ENCODE measurements at places on chromosomes 13 and 19.

- DNase-seq = no peak
These were observed 22.2 kb downstream of the SOHLH2 start for GRCh38 chr13:36192166-36192565.

GRCh38 chr19:42626181-42626580, 31.5 kb upstream of the CEACAM8 start:
- no peak for DNase-seq

DNA sequence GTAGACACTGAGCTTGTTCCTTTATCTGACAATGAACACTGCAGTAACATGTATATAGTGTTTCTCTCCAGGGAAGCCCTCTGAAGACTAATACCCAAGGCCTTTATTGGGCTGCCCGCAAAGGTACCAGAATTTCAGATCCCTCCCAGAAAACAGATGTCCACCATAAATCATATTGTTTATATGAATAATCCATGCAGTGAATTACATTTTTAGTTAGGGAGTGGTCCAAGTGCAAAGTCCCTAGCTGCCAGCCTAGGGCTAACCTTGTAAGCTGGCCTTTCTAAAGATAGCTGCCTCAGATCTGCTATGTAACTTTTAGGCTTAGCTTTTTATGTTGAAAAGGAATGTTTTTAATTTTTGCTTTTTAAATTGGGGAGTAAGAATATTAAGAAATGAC, 44.7 kb downstream of the TDRD3 start:
- DNase-seq = no peak

GRCh38 chr19:934197-934840, 8.5 kb downstream of the ARID3A start:
- DNase-seq = no peak

- DNase-seq = no peak
These were observed 9.9 kb upstream of the ZNF90 start for GRCh38 chr19:20067943-20068342.

- no peak for DNase-seq
These were observed 633 bp downstream of the SPHK2 start for GRCh38 chr19:48619692-48620585.

DNA sequence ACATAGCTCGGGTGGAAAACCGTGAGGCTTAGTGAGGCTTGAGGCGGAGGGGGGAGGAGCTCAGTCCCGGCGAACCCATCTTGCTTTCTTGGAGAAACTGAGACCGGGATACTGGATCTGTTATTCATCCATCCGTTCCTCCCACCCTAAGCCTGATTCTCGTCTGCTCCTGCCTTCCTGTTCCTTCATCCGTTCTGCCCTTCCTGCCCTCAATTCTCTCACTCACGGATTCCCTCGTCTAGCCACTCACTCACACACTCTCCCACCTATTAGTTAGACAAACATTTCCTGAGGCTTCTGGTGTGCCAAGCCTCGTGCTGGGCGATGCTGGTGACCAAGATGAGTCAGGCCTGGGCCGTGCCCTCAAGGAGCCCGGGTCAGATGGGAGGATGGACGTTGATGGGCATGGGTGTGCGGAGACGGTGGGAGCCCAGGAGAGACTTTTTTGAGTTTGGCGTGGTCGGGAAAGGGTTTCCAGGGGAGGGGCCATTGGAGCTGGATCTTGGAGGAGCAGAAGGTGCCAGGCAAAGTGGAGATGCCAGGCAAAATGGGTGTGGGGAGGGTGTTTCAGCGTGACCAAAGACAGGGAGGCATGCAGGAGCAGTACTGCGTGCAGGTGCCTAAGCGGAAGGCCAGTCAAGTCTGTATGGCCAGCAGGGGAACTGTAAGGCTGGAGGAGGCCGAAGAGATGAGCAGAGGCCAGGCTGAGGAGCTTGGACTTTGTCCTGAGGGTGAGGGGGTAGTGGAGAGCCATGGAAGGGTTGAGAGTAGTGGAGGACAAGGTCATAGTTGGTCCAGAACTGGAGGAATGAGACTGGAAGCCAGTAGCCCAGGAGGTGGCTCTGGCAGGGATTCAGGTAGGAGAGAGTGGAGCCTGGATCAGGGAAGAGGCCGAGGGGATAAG, 7.4 kb upstream of the CNFN start:
- no peak for DNase-seq

DNA sequence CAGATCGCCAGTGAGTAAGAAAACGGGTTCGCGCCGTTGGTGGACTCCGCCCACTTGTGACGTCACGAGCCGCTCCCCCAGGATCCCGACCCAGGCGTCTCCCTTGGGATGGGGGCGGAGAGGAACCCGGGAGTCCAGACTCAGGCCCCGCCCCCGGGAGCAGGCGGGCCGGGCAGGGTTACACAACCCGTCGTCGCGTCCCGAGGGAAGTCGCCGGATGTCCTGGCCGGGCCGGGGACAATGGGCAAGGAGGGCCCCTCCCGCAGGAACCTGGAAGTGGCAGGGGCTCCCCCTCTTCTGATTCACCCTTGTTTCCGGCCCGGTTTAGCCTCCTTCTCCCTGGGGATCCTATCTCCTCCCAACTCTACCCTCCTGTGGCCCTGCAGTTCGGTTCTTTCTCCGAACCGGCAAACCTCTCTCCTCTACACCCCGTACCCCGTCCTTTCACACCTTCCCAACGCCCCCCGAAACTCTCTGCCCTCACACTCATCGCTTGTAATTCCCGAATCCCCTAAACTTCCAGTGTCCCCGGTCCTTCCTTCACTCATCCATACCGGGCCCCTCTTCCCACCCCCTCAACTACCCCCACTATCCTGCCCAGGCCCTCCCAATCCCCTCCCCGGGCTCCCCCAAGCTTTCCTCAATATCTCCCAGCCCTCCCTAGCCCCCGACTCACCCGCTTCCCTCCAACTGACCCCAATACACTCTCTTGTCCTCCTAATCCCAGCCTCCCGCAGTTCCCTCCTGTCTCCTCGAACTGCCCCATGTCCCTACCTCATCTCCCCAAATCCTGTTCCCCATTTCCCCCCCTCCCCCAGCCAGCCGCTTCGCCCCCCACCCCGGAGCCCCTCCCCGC, 20.0 kb upstream of the ERCC1 start:
- DNase-seq = peak; percentile 68

GRCh38 chr13:61110732-61111131, 304.9 kb downstream of the PCDH20 start:
- no peak for DNase-seq

GRCh38 chr13:28055357-28055756, 45.0 kb downstream of the FLT3 start:
- no peak for DNase-seq

DNA sequence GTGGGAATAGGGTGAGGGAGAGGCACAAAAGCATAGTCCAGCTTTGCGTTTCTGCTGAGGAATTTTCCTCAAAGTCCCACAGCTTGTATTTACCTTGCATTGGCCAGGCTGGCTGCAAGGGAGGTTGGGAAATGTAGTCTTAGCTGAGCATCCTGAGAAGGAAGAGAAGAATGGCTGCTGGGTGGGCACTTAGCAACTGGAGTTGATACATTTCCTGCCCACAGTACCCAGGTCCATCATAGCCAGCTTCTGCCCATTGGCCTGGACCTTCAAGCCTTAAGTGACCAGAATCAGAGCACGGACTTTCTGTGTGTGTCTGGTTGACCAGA, 112.4 kb downstream of the SIPA1L3 start:
- no peak for DNase-seq

- DNase-seq = peak; percentile 27
These were observed 181.9 kb downstream of the PCDH9 start for GRCh38 chr13:67048084-67048820.

- DNase-seq = no peak
These were observed 8.5 kb downstream of the MICU2 start for GRCh38 chr13:21595546-21595822.

GRCh38 chr19:4108767-4109625, 14.9 kb downstream of the MAP2K2 start:
- DNase-seq = no peak

- DNase-seq = no peak
These were observed 701.4 kb downstream of the FGF9 start for GRCh38 chr13:22372261-22372660.

- DNase-seq = no peak
These were observed 5.4 kb upstream of the PLAUR start for GRCh38 chr19:43675269-43675879.

DNA sequence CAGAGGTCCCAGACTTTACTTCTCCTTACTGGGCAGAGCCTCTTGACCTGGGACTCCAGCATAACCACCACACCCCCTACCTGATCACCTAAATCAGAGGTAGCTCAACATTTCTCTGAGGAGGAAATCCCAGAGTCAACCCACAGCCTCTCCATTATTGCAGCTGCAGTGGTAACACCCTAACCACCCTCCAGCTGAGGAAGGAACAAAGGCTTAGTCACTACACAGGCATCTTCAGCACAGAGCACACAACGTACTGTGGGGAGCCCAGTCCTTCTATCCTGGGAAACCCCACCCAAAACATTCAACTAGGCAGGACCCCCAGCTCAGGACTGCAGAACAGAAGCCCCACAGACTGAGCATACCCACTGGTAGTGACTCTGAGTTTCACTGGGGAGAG, 824.7 kb upstream of the SLITRK5 start:
- DNase-seq = no peak

- DNase-seq = no peak
These were observed 45.1 kb downstream of the PCDH20 start for GRCh38 chr13:61370520-61370919.

- no peak for DNase-seq
These were observed 243.5 kb downstream of the TSHZ3 start for GRCh38 chr19:31105761-31106160.

DNA sequence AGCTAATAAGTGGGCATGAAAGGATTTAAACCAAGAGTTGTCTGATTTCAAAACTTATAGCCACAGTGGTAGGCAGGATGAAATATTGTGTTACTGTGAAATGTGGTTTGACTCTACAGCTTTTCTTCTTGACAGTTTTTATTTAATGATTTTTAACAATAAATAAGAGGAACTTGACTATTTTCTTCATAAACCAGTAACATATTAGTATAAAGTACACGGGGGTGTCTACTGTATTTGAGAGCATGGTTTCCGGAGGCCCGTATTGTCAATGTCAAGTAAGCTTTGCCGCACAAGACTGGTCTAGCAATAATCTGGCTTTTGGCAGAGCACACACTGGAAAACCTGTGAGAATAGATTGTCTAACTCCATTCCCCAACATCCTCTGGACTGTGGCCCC, 894.5 kb downstream of the PCDH9 start:
- no peak for DNase-seq

DNA sequence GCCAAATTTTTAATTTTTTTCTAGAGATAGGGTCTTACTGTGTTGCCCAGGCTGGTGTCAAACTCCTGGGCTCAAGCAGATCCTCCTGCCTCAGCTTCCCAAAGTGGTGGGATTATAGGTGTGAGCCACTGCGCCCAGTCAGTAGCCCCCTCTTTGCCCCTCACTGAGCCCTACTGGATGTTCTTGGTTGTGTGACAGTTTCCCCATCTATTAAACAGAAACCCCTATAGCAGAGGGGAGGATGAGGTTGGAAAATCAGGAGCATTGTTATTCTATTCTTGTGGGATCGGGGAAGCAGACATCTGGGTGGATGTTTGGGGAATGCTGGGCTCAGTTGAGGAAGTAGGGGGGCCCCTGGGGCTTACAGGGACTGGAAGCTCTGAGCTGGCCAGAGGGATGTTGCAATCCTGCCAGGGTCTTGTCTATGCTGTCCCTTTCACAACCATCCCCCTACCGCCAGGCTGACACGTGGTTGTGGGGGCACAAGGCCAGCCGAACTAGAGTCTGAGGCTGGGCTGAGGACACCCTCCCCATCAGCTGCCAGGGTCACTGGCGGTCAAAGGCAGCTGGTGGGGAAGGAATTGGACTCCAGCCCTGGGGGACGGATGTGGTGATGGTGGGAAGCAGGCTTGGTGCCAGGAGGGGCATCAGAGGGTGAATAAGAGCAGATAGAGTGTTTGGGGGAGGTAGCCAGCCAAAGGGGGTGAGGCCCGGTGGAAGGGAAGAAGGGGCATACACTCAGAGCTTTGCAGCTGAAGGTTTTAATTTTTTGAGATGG, 10.9 kb downstream of the APOC1 start:
- DNase-seq = peak; percentile 22

DNA sequence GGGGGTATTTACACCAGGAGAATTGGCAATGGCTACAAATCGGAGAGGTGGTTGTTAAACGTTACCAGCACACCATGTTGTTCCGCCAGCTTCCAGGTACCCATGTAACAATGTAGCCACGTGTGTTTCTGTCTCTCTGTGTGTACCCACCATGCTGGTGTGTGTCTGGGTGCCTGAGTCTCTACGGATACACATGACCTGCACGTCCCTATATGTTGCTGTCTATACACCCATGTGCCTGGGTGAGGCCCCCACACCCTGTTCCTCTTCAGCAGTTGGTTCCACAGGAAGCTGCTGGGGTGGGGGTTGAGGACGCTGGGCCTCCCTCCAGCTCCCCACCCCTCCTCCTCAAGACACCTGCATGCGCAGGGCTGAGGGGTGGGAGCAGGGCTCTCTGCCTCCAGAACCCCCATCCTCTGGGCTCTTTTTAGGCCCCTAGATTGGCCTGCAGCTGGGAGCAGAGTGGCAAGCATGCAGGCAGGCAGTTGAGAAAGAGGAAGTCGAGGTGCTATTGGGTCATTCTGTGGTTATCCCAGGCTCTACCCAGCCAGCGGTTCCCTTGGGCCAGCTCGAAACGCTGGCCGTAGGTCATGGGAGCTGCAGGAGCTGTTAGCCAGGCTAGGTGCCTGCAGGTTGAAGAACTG, at the start of gene ARHGEF18:
ARHGEF18 (plus strand) TSS at position 351 of the 644 bp plus-strand sequence. CDS start 13,954 bp downstream, outside the sequence.
- DNase-seq = no peak

DNA sequence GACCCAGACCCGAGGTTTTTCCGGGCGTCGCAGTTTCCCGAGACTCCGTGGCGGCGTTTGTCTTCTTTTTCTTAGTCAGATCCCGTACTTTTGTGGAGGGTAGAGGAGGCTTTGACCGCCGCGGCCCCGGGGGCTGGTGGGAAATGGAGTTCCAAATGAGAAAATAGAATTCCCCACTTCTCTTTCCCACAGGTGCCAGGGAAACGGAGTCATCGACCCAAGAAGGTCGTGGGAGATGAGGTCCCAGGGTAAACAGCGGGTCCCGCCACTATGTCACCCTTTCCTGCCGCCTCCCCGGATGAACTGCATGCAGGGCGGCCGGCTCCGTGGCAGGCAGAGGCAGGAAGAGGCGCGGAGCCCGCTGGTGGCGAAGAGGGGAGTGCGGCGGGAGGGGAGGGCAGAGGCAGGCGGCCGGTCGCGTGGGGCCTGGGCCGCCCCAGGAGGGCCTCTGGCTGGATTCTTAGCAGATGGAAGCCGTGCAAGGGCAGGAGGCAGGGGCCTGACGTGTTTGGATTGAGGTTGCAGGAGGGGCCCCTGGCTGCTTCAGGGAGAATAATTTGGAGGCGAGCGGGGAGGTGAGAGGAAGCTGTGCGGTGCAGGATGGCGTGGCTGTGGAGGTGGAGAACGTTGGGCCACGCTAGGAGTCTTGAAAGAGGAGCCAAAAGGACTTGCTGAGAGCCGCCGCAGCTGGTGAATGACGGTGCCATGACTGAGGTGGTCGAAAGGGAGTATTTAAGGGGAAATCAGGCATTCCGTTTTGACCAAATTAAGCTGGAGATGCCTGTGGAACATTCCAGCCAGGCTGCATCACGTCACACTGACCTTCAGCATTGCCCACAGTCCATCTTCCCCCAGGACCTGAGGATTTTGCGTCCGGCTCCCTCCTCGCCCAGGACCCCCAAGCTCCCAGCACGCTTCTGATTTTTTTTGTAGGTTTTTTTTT, 11.7 kb downstream of the CYTH2 start:
- DNase-seq = no peak

GRCh38 chr13:33537676-33538075, 252.1 kb upstream of the STARD13 start:
- DNase-seq = no peak

GRCh38 chr19:42409477-42409876, 17.7 kb downstream of the LIPE start:
- DNase-seq = no peak

All from fibroblast of skin of left quadriceps (primary cell).